ENCODE measurements at places on chromosomes 11 and 22. TPM values are rescaled to one million over a fixed set of nuclear protein-coding genes. Genes with fewer than 3 reads are reported as not detected.

DNA sequence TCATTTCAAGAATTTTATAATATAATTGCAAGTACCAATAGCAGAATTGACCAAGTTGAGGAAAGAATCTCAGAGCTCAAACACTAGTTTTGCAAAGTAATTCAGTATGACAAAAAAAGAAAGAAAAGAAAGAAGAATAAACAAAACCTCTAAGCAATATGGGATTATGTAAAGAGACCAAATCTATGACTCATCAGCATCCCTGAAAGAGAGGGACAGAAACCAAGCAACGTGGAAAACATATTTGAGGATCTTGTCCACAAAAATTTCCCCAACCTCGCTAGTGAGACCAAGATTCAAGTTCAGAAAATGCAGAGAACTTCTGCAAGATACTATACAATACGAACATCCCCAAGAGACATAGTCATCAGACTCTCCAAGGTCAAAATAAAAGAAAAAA is 203.7 kb upstream of the DDI1 start:
- DNase-seq, result no peak

GRCh38 chr11:72635933-72636332 is 38.3 kb downstream of the PDE2A start:
- peak; percentile 65 for DNase-seq

ASPHD2 gene
- 0.12 TPM for polyA plus RNA-seq

GRCh38 chr11:111305876-111306275 is 7.5 kb downstream of the POU2AF3 start:
- no peak for DNase-seq

DNA sequence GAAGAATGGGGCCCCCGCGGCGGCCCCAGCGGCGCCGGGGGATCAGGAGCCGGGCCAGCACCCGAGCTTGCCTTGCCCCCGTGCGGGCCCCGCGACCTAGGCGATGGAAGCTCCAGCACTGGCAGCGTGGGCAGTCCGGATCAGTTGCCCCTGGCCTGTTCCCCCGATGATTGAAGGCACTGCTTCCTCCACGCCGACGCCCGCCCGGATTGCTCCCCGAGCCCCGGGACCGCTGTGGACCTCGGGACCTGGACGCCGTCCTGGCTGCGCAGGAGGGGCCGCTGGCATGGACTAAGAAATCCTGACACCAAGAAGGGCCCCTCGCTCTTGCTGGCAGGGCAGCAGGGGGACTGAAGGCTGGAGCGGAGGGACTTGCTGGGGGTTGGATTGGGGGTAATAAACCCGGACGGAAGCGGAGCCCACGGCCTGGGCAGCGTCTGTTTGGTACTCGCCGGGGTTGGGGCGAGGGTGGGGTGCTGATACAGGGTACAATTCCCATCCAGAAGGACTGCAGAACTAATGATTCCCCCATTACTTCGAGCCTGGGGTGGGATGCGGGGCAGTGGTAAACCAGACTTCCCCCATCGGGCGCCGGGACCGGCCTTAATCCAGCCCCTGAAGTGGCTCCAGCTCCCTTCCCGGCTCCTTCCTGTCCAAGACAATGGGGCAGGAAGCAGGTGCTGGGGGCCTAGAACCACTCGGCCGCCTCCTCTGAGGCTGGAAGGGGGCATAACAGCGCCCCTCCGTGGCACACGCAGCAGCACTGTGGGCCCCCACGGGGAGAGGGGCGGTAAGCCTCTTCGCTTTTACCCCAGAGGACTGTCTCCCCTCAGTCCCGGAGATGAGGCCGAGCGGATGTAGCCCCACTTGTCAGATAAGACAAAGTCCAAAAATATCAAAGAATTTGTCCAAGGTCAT is 1.0 kb downstream of the CCDC85B start:
- peak; percentile 85 for DNase-seq

RTN4RL2 gene
- polyA plus RNA-seq, result 1.0 TPM

FXYD2 gene
- polyA plus RNA-seq, result 0.53 TPM

SYCE3 gene
- not detected for polyA plus RNA-seq

GRCh38 chr22:41110968-41111367 is 18.6 kb downstream of the EP300 start:
- DNase-seq, result no peak

KCNK7 gene
- 1.6 TPM for polyA plus RNA-seq

DNA sequence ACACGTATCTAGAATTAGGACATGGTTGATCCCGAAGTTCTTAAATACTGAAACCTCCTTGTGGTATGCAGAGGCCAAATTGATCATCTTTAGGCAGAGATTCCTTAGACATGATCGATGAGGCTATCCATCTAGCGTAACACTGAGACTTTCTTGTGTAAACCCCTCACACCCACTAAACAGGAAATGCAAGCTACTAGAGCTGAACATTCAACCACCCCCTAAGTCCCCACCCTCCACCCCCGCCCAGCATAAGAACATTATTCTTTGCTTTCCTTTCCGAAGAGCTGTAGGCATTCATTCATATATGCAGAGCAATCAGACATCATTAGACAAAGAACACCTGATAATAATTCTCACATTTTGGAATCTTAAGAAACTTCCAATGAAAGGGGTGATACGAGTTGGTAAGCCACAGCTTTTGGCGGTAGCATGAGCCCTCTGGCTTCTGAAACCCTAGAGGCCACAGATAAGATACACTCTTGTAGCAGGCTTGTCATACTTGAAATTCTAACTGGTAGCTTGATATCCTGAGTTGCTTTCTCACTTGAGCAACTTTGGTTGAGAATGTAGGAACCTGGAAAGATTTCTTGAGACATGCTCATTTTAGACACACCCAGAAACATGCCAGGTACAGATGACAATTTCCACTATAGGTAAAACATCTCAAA is 42.2 kb downstream of the FLI1 start:
- DNase-seq, result no peak

DNA sequence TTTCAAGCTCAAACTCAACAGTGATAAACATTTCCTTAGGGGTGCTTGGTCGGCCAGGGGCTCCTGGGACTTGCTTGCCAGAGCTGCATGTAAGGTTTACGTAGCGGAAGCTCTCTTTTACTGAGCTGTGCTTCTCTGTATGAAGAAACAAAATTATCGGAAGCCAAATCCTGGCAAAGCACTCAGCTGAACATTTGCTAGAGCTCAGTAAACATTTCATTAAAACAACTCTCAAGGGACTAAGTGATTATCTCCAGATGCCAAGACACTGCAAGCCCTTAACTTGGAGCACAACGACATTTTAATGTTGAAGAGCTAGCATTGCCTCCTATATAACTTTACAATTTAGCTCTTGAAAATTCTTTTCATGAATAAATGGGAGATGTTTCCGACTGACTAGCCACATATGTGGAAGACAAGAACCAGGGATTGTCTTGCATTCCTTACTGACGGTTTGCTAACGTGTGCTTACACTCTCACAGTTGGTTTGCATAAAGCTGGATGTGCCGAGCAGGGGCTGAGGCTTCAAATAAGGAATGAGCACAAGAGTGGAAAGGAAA is 43.4 kb downstream of the SCUBE2 start:
- DNase-seq, result peak; percentile 30

PLEKHA7 gene
- 13.1 TPM for polyA plus RNA-seq

NXPE1 gene
- polyA plus RNA-seq, result 0.08 TPM

DNA sequence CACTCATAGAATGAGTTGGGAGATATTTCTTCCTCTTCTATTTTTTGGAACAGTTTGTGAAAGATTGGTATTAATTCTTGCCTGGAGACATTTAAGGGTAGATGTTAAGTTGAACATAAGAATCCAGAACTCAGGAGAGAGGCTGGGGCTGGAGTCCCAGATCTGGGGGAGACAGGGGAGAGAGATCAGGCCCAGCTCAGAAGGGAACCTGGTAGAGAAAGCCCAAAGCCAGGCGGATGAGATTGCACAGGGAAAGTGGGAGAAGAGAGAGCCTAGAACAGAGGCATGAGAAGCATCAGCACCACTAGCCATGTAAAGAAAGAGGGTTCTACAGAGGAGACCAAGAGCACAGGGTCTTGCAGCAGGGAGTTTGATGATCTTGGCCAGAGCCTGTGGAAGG is 13.0 kb upstream of the GNAZ start:
- no peak for DNase-seq

GRCh38 chr11:16215352-16215751 is 141.0 kb downstream of the SOX6 start:
- DNase-seq, result no peak

DNA sequence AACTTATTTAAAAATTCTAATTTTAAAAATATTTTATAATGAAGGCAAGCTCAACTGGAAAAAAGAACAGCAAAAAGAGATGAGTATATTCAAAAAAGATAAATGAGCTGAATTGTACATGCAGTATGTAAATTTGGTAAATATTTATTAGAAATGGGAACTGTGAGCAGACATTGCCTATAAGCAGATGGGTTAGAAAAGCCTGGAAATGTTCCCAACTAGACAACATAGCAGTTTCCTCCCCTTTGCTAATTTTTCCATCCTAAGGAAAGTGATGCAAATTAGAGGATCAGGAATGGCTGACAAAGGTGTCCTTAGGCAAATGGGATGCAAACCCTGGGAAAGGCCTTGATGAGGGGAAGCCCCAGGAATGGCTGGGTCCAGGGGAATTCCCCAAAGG is 37.2 kb downstream of the TP53I11 start:
- no peak for DNase-seq

DNA sequence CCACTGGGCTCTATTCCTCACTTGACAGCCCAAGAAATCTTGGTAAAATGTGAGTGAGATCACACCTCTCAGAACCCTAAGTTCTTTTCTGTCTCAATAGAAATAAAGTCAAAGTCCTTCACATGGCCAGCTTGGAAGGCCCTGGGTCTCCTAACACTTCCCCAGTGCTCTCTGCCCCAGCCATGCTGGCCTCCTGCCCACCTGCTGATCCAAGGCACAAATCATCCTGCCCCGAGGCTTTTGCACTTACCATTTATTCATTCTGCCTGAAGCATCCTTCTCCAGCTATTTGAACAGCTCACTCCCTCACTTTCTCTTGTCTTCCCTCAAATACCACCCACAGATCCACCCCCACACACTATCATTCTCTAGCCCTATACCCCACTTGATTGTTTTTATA is 26.4 kb downstream of the ISX start:
- no peak for DNase-seq

- no peak for DNase-seq
These were observed 2.2 kb downstream of the RFPL2 start for GRCh38 chr22:32202539-32203180.

- no peak for DNase-seq
These were observed 33.2 kb upstream of the ZBTB16 start for GRCh38 chr11:114026355-114026754.

DNA sequence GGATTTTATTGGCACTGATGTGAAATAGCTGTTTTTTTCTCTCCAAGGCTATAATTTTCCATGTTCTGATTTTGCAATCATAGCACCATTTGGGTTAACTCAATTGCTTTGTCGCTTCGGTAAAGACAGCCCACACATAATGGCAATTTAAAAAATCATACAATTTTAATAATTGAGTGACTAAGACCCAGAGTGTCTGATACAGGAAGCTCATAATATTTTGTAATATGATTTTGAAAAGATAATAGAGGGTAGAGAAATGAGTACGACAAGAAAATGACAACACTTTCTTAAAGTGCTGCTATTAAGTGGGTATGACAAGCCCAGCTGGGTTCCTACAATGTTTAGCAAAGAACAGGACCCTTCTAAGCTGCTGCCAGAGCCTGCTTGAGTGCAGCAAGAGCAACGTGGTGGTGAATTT is 439.1 kb downstream of the METTL15 start:
- no peak for DNase-seq

TRAPPC4 gene
- 74.8 TPM for polyA plus RNA-seq

MMP27 gene
- polyA plus RNA-seq, result not detected

DNA sequence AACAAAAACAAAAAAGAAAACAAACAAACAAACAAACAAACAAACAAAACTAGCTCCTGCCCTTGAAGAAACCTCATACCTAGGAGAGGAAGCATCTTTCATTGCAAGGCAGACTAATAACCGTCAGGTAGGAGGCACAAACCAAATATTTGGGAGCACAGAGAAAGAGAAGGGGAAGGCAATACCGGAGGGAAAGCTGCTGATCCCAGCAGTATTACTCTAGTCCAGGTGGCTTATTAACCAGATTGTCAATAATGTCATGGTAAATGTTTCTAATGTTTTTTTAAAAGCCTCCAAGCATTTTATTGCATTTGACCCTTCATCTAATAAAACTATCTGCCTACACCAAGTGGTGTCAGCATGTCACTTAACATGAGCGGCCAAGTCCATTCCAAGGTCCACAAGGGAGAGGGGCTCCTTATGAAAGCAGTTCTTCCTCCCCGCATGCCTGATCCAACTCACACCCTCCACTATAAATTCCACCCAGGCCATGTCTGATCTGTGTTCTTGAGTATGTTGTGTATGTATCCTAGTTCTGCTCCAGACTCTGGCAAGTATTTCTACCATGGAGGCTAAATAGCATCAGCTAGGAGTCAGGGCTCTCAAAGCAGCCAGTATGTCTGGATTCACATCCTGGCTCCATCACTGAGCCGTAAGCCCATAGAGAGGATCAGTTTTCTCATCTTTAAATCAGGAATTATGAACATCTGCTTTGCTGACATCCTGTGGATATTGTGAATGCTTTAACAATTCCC is 208.1 kb upstream of the TENM4 start:
- no peak for DNase-seq

MGAT3 gene
- 2.6 TPM for polyA plus RNA-seq

CTTN gene
- polyA plus RNA-seq, result 100 TPM

MISFA gene
- 11.1 TPM for polyA plus RNA-seq

DNA sequence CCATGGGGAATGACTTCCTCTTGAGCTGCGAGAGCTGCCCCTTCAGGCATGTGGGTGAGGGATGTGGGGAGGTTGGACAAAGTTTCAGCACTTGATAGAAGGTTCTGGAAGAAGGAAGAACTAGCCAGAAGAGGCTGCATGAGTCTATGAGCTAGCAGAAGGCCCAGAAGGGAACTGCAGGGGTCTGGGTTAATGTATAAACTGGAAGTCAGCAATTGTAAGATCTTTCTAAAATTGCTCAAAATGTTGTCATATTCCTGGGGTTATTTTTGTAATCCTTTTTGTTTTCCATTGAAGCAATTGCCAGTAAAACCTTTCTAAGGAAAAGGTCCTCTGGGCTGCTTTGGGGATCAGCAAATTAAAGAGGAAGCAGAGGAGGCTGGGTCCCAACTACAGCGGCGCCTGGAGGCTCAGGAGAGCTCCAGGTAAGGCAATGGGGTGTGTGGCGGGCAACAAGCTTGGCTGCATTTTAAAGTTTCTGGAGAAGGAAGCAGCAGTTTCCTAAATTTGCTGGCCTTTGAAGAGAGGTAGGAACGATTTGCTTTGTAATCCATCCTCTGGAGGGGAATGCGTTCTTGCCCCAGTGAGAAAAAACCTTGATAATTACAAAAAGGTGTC is 29.2 kb downstream of the ADAMTS15 start:
- DNase-seq, result no peak

MS4A4E gene
- polyA plus RNA-seq, result 1.1 TPM

DNA sequence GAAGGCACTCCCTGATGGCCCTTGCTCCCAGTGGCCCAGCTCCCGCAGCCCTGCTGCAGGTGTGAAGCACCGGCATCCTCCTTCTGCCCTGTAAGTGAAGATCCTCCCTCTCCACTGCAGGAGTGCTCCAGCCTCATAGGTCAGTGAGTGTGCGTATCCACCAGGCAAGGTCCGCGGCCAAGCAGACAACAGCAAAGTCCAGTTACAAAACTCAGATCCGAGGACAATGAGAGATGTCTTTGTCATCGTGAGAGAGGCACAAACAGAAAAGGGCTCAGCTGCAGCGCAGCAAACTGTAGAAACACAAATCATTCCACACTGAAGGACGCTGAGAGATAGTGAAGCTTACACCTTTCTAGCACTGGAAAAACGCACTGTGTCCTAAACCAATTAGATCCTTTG is 46.1 kb downstream of the MYH9 start:
- no peak for DNase-seq

GRCh38 chr11:110044226-110044968 is 48.8 kb upstream of the ZC3H12C start:
- DNase-seq, result no peak
